ENCODE measurements at places on chromosomes 5 and 9. TPM values are rescaled to one million over a fixed set of nuclear protein-coding genes. Genes with fewer than 3 reads are reported as not detected.

FSTL4 gene
- not detected for total RNA-seq

ADAMTS6 gene
- 1.3 TPM for total RNA-seq

IFNA2 gene
- total RNA-seq, result not detected

SLC6A18 gene
- total RNA-seq, result not detected

CDC20B gene
- 0.08 TPM for total RNA-seq

CTSV gene
- 0.36 TPM for total RNA-seq

ARL14EPL gene
- not detected for total RNA-seq

GHR gene
- not detected for total RNA-seq

PKD2L2 gene
- total RNA-seq, result not detected

ECM2 gene
- not detected for total RNA-seq

C5orf46 gene
- not detected for total RNA-seq

PDE6A gene
- total RNA-seq, result not detected

PRRX2 gene
- total RNA-seq, result 0.99 TPM

ST8SIA4 gene
- 46.0 TPM for total RNA-seq

OGN gene
- total RNA-seq, result not detected

UNC5A gene
- total RNA-seq, result not detected

IQGAP2 gene
- total RNA-seq, result 51.6 TPM

FOXI1 gene
- total RNA-seq, result not detected

CDH12 gene
- not detected for total RNA-seq

LAMC3 gene
- 0.10 TPM for total RNA-seq

SPATA31C1 gene
- total RNA-seq, result not detected

BRINP1 gene
- total RNA-seq, result not detected

CREBRF gene
- total RNA-seq, result 5.6 TPM

HDAC3 gene
- 86.3 TPM for total RNA-seq

SPINK13 gene
- total RNA-seq, result not detected

PDCD1LG2 gene
- 0.51 TPM for total RNA-seq

FTMT gene
- total RNA-seq, result not detected

NR6A1 gene
- 2.1 TPM for total RNA-seq

ROPN1L gene
- total RNA-seq, result 0.21 TPM

SHC3 gene
- not detected for total RNA-seq

LRRC19 gene
- not detected for total RNA-seq
